ENCODE measurements at places on chromosomes 7 and 10. TPM values are rescaled to one million over a fixed set of nuclear protein-coding genes. Genes with fewer than 3 reads are reported as not detected.

- no peak for DNase-seq
Measured at GRCh38 chr10:67819768-67820204, 18.2 kb downstream of the DNAJC12 start.

GRCh38 chr10:123464430-123465323, 201.5 kb upstream of the GPR26 start:
- DNase-seq = no peak

The LIPJ gene
- polyA plus RNA-seq = not detected

GRCh38 chr10:117096599-117097201, 41.4 kb downstream of the VAX1 start:
- DNase-seq = no peak

- DNase-seq = no peak
Measured at GRCh38 chr10:95237376-95238170, 43.5 kb downstream of the ACSM6 start.

DNA sequence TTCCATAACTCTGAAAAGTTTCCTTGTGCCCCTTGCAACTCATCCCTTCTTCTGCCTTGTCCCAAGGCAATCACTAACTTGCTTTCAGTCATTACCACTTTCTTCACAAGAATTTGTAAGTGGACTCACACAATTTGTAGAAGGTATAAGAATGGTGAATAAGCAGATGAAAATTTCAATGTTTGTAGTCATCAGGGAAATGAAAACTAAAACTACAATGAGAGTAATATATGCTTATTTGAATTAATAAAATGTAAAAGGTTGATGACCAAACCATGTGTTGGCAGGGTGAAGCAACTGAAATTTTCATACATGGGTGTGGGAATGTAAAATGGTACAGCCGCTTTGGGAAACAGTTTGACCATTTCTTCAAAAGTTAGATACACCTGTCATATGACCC, 79.7 kb downstream of the GNAT3 start:
- DNase-seq = no peak

- no peak for DNase-seq
Measured at GRCh38 chr7:142352543-142352942, 94.7 kb upstream of the PRSS58 start.

GRCh38 chr7:111866787-111867186, 304.5 kb upstream of the IMMP2L start:
- DNase-seq = no peak

GRCh38 chr7:51075681-51076580, 240.7 kb downstream of the COBL start:
- no peak for DNase-seq

DNA sequence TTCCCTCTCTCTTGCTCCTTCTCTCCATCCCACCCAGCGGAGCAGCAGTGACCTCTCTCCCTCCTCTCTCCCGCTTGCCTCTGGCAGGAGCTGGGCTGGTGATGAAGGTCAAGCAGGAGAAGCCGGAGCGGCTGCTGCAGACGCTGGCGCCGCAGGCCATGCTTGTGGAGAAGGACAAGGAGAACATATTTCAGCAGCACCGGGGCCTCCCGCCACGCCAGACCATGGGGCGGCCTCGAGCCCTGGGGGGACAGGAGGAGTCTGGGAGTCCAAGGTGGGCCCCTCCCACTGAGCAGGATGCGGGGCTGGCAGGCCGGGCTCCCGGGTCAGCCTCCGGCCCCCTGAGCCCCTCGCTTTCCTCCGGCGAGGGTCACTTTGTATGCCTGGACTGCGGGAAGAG, 17.3 kb downstream of the ZNF775 start:
- DNase-seq = no peak

GRCh38 chr7:105364684-105365083, 24.0 kb downstream of the SRPK2 start:
- no peak for DNase-seq

- DNase-seq = no peak
Measured at GRCh38 chr10:11238893-11239292, 221.2 kb downstream of the CELF2 start.

The UCMA gene
- not detected for polyA plus RNA-seq

The FGFR2 gene
- polyA plus RNA-seq = not detected

The JAKMIP3 gene
- polyA plus RNA-seq = 0.02 TPM

The IL2RA gene
- polyA plus RNA-seq = not detected

DNA sequence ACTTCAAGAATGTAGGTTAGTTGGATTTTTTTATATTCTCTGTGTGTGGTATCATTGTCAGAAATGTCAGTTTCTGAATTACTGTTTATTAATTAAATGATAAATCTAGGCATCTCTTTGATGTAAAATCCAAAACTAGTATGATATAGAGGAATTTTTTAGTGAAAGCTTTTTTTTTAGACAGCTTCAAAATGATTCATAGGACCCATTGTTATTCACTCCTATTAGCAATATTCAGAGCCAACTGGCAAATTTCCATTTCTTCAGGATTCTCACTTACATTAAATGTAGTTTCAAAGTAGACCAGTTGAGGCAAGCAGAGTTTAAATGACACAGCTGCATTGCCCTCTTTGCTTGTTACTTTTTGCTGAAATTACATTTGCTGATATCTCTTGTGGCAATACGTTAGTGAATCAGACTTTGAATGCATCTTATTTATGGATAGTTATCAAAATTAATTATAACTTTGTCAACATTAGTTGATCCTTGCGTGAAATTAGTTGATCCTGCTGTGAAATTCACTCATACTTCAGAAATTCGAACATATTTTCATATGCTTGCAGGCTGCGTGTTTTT, 20.3 kb downstream of the ZNF277 start:
- DNase-seq = no peak

The BHLHA15 gene
- 0.10 TPM for polyA plus RNA-seq

The MMD2 gene
- not detected for polyA plus RNA-seq
